COR-L47 (cell line): ENCODE measurements at places on chromosomes 6 and 20.
A peak's percentile ranks its signal among the peaks of the same experiment; 100 is the strongest.

DNA sequence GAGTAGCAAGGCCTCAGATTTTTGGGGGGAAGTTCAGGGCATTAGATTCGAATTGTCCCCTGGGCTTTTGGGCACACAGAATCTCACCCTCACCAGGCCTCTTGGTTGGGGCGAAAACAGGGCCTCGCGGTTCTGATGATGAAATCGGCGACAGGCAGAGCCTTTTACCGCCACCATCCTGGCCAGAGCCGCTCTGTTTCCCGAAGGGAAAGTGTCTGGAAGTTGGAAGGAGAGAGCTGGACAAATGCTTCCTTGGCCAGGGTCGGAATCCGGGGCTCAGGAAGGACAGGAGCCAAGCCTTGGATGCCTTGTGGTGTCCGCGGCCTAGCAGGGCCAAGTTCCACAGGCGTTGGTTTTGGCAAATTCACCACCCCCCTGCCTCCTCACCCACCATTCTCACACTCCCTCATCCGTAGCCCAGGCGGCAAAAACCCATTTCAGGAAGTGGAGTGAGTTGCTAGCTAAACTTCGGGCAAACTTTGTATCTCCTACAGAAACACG, 3.5 kb upstream of the TFAP2A start:
- no peak for DNase-seq

DNA sequence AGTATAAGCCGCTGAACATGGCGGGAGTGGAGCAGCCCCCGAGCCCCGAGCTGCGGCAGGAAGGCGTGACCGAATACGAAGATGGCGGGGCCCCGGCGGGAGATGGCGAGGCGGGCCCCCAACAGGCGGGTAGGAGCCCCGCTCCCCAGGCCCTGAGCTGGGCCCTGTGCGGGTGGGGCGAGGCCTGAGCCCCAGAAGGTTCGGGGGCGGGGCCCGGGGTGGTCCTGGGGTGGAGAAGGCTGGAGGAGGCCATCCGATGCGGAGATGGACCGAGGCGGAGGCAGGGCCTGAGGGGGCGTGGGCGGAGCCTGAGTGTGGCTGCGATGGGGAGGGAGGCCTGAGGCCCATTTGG, 7.1 kb downstream of the L3MBTL1 start:
- no peak for DNase-seq

DNA sequence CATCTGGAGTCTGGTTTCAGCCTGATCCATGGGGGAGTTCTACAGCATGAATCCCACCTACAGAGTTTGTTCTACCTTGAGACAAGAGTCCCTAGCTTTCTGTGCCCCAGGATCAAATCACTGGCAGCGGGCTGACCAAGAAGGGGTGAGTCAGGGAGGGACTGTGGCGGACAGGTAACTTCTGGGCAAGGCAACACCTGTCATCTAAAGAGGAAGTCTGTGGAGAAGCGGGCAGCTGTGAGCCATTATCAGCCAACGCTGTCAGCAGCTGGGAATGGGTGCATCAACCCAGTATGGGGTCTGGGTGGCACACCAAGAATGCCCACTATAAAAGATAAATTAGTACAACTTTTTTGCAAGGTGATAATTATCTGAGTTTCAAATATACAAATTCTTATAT, 45.9 kb downstream of the UBE3D start:
- peak; percentile 59 for DNase-seq

- no peak for DNase-seq
Observed at GRCh38 chr6:26439151-26440125, 866 bp upstream of the BTN3A3 start.

- DNase-seq, result peak; percentile 26
Observed at GRCh38 chr6:29627755-29628418, 5.1 kb downstream of the GABBR1 start.

DNA sequence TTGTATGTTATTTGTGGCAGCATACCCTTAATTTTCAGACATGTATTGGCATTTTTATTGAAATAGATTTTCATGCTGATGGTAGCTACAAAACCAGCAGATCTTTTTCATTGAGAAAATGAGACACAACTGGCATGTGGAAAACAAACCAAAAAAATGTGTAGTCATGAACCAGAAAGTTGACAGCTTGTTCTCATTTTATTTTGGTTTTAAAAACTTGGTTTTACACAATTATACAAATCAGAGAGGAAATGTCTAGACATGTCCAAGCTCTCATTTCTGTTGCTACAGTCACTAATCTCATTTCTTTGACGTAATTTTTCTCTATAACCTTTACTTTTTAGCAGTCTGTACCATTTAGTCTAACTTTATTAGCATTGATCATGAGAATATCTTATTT, 85.4 kb downstream of the GRIK2 start:
- DNase-seq, result no peak

- no peak for DNase-seq
Observed at GRCh38 chr6:28203201-28203600, 21.9 kb upstream of the ZSCAN9 start.

DNA sequence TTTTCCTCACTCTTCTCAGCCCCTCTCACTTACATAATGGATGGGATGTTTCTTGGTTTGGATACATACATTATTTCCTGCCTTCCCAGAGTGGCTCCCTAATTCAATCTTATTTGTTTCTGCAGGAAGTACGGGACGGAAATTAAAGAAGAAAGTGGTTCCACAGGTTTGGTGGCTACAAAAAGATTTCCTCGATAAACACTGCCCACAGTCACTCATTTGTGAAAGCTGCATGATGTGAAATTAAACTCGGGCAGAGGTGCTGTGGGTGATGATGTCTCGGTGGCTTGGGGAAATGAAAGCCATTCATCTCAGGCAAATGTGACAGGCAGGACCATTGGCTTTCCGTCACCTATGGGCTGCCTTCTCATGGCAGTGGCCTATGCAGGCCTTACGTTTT, 119.5 kb upstream of the KCNG1 start:
- no peak for DNase-seq
